Neuronal stem cell (in vitro differentiated cells): ENCODE measurements at places on chromosomes 2 and 18.

- DNase-seq = no peak
Observed at GRCh38 chr2:129726216-129726615, 253.2 kb upstream of the RAB6C start.

- DNase-seq = no peak
Observed at GRCh38 chr2:235996419-235996818, 171.8 kb downstream of the GBX2 start.

DNA sequence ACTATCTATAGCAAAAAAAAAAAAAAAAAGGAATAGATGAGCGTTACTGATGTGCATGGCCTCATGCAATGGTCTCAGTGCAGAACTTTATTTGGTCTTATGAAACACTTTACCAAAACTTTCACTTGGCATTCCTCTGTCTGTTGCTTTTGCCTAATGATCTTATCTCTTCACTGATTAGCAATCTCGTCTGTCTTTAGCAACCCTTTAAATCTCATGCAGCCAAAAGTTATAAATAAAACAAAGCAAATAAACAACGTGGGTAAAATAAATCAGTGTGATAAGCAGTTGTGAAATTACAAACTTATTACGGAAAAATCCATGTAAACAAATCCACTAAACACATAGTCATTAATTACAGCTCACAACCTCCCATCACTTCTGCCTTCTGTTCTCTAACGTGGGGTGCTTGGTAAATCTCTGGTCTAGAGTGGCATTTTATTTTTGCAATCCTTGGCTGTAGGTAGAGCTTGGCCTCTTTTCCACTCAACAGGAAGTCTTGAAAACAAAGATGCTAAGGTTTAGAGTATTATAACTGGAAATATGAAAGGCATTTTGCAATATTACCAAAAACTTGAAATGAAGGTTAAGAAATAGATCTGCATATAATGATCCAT is 288.0 kb downstream of the AFF3 start:
- no peak for DNase-seq

DNA sequence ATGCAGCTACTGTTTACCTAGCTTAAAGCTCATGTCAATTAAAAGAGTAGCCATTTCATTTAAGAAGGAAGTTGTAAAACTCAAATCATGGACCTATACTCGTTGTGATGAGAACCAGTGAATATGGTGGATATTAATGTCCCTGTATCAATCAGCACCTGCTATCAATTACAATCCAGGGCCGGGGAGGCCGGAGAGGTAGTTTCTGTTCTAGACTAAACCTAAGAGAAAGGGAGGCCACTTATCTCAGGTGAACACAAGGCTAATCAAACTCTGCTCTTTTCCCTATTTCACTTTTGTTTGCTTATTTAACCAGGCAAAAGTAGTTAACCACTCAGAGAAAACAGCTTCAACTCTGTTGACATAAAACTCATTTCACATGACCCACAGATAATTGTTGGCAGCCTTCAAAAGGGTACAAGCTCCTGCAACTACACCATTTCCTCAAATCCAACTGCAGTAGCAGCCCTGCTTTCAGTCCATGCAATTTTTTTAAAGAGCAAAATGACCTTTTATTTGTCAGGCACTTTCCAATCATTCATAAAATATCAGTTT is 27.8 kb upstream of the SLC9A2 start:
- DNase-seq = no peak

- DNase-seq = no peak
Observed at GRCh38 chr2:112811841-112812306, 24.7 kb downstream of the IL1B start.
